Sigmoid colon (tissue), 7 donors: ENCODE measurements at places on chromosomes 4 and X. TPM values are rescaled to one million over a fixed set of nuclear protein-coding genes. Genes with fewer than 3 reads are reported as not detected.

DNA sequence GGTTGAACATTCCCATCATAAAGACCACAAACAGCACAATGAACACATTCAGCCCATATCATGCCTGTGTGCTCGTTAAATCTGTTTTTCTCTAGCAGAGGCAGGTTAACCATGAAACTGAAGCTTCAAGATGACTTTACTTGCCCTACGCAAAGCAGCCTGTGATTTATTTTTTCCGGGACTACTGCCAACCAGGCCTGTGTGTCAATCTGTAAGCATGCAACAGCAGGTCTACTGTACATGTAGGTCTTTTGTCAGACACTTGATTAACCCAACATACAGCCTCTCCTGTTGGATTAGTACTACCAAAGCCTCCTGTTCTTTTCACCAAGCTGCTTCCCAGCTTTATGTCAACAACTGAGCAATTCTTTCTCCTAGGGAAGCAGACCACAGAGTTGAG lies 85.5 kb upstream of the ACSL1 start:
- DNase-seq = no peak

- no peak for DNase-seq
Measured at GRCh38 chr4:139876337-139876941, 210.8 kb downstream of the MGST2 start.

DNA sequence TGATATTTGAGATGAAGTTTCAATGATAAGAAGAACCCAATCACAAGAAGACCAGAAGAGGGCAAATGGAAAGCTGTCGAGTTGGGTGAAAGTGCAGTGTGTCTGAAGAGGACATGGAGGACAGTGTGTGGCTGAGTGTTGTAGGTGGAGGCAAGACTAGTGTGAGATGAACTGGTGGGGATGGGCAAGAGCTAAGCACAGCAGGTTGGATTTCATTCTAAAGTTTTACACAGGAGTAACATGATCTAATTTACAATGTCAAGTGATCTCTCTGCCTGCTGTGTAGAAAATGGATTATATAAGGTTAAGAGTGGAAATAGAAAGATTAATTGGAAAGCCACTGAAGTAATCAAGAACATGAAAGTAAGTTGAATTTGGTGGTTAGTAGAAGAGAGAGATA lies 208.6 kb upstream of the ETNPPL start:
- no peak for DNase-seq

DNA sequence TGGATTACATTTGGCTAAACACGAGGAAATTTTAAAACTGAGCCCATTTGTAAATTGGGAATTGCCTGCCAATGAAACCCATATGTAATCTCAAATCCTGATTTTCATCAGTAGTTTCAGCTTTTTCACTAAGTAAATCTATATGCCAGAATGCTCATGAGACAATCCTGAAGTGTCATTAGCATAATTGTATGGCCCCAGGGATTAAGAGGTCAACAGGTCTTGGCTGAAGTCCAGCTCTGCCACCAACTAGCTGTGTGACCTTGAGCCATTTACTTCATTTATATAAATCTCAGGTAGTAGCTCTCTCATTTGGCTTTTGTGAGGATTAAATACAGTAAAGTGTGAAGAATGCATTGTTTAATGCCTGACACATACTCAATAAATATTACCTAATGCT lies 320.5 kb upstream of the EMCN start:
- no peak for DNase-seq

- DNase-seq = no peak
Measured at GRCh38 chr4:2809610-2810180, 16.8 kb downstream of the SH3BP2 start.

DNA sequence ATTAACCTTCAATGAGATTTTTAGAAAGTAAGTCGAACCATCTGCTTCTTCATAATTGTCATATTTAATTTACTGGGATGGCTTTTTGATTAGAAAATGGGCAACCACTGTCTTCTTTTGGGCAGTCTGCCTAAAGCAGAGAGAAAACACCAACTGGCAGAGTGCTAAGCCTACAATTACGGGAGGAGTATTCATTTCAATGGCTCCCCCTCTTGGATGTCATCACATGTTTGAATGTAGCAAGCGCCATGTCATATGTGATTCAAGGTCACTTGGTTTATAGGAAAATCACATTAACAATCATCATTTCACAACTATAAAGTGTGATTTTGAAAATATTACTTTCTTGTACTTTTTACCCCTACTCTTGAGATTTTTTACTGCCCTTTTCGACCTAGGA lies 261.9 kb downstream of the FRMPD4 start:
- DNase-seq = no peak

- no peak for DNase-seq
Measured at GRCh38 chr4:108100827-108101226, 67.9 kb downstream of the LEF1 start.

- DNase-seq = peak; percentile 78
Measured at GRCh38 chrX:128698573-128699181, 646.5 kb upstream of the ACTRT1 start.

DNA sequence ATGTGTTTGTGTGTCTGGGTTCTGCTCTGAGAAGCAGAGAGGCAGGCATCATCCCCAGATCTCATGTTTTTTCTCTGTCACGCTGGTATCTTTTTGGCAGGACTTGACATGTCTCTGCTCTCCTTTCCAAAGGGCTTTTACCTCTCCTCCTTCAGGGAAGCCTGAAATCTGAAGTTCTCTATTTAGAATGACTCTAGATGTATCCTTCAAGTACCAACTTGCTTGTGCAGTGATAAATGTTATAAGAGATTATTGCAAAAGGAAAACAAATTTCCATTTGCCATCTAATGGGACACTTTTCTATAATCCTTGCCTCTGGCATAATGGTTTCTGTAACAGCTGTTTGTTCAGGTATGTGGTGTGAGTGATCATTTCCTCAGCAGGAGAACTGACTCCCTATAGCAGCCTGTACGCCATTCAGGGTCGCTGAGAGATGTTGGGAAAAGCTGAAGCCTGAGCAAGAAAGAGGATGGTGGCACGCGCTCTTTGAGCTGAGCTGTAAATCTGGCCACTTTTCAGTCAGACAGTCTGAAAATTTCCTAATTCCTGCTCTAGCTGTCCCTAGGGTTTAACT lies 72.5 kb downstream of the CNGA2 start:
- no peak for DNase-seq

DNA sequence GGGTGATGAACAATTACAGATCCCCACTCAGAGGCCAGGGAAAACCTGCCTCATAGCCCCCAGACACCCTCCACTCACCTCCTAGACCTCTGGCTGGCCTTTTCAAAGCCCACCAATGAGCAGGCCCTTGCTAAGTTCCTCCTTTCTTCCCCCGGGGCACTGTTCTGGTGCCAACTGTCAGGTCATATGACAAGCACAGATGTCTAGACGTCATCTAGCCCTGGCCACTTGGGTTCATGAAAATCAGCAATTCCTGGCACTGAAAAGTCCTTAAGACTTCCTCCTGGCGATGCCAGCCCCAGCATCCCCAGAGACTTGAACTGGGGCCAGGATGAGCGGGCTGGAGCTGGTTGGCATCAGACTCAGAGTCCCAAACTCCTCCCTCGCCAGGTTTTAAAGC lies 115.6 kb upstream of the NALF2 start:
- DNase-seq = no peak

GRCh38 chr4:75834772-75835154 lies 67.5 kb downstream of the PPEF2 start:
- no peak for DNase-seq

GRCh38 chr4:26083987-26084386 lies 170.0 kb downstream of the SMIM20 start:
- peak; percentile 78 for DNase-seq

DNA sequence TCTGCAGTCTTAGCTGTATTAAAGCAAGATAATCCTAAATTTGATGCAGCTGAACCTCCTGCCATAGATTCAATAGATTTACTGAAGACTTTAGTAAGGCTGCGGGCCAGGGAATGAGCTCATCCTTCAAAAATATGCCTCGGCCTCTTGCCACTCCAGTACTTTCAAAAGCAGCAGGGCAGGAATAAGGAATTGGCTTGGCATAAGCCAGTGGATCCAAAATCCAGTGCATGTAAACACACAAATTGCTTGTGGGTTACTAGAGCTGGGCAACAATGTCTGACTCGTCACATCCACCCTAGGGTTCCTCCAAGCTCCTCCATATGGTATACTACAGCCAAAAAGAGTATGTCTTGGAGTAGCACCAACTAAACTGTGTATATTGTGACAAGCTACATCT lies 165.0 kb downstream of the AMELX start:
- no peak for DNase-seq

DNA sequence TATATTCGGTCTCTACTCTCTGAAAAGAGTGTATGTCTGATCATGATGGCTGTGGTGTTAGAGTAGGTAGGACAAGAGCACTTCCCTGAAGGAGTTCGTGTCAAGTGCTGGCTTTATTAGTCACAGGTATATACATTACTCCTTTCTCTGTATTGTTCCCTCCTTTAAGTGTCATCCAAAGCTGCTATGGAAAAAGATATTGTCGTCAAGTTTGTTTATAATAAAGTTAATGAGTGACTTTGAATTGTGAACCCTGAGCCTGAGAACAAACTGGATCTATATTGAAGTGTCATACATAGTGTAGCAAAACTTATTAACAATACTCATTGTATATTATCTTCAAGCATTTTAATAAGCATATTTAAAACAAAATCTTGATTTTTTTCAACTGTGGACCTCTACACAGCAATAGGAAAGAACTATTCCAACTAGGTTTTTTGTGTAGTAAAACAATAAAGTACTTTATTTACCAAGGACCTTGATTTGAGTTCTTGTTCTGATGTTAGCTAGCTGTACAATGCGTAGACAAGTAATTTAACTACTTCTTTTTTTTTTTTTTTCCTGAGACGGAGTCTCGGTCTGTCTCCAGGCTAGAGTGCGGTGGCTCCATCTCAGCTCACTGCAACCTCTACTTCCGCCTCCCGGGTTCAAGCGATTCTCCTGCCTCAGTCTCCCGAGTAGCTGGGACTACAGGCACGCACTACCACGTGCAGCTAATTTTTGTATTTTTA lies 177.7 kb downstream of the RAPGEF2 start:
- no peak for DNase-seq

- no peak for DNase-seq
Measured at GRCh38 chr4:67714248-67714583, 13.3 kb upstream of the UBA6 start.

DNA sequence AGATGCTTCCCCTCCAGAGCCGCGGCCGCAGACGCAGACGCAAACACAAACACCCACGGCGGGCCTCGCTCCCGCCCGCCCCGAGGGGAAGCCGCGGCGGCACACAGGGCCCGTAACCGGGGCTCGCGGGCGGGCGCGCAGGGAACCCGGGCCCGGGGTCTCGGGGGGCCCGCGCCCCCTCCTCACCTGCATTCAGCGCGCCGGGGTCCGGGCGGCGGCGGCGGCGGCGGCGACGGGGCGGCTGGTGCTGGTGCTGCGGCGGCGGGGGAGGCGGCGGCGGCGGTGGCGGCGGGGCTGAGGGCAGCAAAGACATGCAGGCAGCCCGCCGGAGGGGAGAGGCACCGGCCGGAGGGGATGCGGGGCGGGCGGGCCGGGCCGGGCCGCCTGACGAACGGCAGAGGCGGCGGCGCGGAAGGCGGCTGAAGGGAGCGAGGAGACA lies 255 bp upstream of the CNOT6L start:
- DNase-seq = no peak

DNA sequence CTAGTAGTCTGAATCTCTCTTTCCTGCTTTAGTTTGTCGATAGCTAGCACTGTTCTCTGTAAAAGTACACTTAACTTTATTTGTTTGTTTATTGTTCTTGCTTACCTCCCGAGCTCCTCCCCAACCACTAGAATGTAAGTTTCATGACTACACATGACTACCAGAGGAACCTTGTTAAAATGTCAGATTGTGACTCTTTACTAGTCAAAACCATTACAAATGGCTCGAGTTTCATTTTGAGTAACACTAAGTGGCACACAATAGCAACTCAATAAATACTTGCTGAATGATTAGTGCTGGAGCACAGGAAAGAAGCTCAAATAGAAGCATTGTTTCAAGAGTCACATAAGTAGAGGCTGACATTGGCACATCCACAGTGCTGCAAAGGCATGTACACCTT lies 116.1 kb downstream of the MAPK10 start:
- no peak for DNase-seq

- DNase-seq = no peak
Measured at GRCh38 chr4:54322818-54323417, 93.8 kb downstream of the PDGFRA start.

DNA sequence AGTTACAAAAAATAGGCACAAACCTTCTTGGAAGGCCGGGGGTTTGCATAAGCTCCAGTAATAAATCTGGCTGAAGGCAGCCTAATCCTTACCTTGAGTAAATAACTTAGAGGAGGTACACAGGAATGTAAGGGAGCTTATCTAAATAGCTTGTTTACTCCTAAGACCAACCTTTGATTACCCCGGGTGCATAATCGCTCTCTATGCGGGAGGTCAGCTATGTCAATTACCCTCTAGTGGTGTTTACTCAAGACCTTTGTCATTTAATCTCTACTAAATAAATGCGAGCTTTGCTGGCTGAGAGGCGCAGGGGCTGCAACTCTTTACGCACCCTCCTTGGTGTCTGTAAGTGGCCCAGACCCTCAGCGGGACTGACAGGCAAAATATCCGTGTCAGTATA lies 50.2 kb upstream of the MAP9 start:
- no peak for DNase-seq

DNA sequence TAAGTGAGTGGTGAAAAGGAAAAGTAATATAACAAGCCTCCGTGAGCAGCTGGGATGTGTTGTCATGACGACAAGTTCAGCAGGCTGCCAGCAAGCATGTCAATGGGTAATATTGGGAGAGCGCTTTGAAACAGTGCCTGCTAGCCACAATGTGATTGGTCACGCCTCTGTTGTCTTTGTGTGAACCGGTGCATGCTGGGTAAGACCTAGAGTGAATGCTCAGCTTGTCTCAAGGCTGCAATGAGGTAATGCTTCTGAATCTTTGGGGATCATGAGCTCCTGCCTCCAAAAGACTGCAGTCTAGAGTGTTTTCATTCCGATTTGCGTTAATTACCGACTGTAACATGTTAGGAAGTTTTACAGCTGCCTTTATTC lies 54.9 kb downstream of the STOX2 start:
- DNase-seq = peak; percentile 68

- DNase-seq = no peak
Measured at GRCh38 chr4:14621731-14622463, 380.4 kb upstream of the CPEB2 start.

GRCh38 chrX:96566878-96567277 lies 117.8 kb upstream of the DIAPH2 start:
- no peak for DNase-seq

DNA sequence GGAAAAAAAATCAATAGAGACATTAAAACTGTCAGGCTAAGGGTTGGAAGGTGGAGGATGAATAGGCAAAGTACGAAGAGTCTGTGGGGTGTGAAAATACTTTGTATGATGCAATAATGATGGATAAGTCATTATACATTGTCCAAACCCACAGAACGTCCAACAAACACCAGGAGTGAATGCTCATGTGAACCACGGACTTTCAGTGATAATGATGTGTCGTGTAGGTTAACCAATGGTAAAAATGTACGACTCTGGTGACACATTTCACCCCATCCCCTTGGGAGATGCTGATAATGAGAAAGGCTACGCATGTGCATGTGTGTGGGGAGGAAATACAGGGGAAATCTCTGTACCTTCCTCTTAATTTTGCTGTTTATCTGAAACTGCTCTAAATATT lies 665.2 kb downstream of the FAT4 start:
- DNase-seq = no peak

Gene BRS3
- total RNA-seq = not detected

Gene PRDM5
- total RNA-seq = 24.5 TPM

Gene CDS1
- total RNA-seq = 0.49 TPM

Gene ZMAT1
- total RNA-seq = 12.5 TPM

Gene ALB
- total RNA-seq = not detected

Gene GAB3
- 2.0 TPM for total RNA-seq

Gene DUSP21
- total RNA-seq = not detected

Gene IL13RA2
- not detected for total RNA-seq

Gene WDR17
- total RNA-seq = 7.8 TPM

Gene LEF1
- total RNA-seq = 3.2 TPM
